ENCODE measurements at places on chromosomes 12 and 14.

DNA sequence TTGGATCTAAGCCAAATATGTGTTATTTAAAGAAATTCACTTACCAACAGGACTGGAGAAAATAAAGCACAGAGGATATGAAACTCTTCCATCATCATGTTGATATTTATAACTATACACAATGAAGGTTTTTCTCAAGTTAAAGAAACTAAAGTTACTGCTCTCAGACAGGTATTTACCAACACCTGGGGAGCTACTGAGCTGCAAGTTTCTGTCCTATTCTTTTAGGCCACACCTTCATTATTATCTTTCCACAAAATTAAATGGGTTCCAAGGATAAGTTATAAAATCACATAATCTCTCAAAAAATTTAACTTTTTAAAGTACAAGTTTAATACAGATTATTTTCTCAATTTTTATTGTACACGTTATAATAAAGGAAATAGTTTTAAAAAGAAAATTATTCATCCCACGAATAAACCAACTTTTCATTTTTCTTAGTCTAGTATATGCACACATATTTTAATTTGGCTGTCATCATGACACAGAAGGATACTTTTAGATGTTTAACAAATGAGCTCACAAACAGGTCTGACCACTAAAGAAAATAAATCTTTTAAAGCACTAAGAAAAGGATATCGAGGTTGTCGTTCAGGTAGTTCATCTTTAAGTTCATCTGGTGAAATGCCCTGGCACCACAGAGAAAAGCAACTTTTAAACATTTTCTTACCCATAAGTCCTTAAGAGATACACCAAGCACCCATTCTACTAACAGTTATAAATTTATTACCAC is 7.8 kb downstream of the GMFB start:
- no peak for DNase-seq

DNA sequence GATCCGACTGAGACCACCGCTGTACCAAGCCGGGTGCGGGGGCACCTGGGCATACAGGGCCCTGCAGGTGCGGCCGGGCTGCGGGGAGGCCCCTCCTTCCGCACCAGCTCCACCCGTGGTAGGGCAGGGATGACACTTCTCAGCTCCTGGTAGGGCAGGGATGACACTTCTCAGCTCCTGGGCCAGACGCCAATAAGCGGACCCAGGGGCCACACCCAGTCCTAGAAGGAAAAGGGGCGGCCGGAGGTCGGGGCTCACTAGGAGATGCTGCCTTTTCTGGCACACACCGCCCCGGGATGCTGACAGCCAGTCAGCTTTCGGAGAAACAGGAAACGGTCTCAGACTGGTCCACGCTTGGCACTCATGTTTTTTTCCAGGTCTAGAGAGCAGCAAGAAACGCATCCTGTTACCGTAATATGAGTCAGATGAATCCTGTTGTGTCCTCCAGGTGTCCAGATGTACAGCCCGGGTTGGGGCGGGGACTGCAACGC is 34.8 kb downstream of the NFKBIA start:
- DNase-seq, result no peak

GRCh38 chr14:94685681-94686485 is 73.7 kb downstream of the SERPINA3 start:
- DNase-seq, result no peak

DNA sequence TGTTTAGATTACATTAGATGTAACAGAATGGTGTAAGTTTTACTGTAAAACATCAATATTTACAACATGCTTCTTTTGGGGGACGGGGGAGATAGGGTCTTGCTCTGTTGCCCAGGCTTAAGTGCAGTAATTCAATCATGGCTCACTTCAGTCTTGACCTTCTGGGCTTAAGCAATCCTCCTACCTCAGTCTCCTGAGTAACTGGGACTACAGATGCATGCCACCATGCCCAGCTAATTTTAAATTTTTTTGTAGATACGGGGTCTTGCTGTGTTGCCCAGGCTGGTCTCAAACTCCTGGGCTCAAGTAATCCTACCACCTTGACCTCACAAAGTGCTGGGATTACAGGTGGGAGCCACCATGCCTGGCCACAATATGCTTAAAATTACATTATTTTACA is 23.8 kb downstream of the TUBA1A start:
- no peak for DNase-seq

DNA sequence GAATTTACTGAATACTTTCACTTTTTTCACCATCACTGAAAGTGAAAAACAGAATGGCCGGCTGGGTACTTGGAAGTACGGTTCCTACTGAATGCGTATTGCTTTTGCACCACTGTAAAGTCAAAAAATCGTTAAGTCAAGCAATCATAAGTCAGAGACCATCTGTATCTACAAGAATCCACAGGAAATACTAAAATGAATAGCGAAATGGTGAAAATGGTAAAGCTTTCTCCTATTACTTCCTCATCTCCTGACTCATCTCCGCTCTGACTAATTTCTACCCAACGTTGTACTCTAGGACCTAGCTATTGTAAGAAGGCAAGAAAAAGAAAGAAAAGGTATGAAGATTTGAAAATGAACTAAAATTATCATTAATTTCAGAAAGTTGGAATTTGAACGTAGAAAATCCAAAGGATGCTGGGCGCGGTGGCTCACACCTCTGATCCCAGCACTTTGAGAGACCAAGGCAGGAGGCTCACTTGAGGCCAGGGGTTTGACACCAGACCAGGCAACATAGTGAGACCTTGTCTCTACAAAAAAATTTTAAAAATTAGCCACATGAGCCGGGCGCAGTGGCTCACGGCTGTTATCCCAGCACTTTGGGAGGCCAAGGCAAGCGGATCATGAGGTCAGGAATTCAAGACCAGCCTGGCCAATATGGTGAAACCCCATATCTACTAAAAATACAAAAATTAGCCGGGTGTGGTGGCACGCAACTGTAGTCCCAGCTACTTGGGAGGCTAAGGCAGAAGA is 5.3 kb upstream of the CDCA4 start:
- no peak for DNase-seq

- DNase-seq, result no peak
These were observed 153.1 kb downstream of the TMEM117 start for GRCh38 chr12:43988838-43989560.

Measured in midbrain (tissue), 1 donor.